ENCODE measurements at places on chromosomes 2 and 18.

DNA sequence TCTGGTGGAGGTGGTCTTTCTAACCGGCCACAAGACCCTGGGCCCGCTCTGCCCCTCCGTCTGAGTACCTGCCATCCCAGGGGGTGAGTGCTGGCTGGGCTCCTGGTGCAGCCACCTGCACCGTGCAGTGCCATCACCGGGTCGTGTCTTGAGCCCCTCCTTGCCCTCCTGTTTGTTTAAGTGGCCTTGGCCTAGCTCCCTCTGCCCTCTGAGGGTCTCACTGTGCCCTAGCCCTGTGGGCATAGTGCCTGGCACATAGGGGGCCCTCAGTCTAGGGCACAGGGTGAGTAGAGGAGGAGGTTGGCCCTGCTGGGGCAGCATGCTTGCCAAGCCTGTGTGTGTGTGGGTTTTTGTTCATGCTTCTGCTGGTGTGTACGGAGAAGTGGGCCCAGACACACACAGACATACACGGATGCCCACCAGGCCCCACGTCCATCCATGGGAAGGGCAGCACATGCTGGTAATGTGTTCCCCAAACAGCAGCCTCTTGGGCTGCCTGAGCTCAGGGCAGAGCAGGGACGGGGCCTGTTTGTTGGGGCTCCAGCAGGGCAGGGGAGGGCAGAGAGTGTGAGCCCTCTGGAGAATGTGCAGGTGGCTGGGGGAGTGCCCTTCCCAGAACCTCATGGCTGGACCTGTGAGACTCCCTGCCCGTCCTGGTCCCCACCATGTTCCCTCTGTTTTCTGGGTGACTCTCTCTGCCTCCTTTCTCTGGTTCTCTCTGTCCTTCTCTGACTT lies 94.6 kb downstream of the GLI2 start:
- no peak for DNase-seq

- peak; percentile 63 for DNase-seq
These were observed 284.5 kb downstream of the PRKCE start for GRCh38 chr2:45935791-45936622.

- DNase-seq = peak; percentile 34
These were observed 152.9 kb upstream of the EPAS1 start for GRCh38 chr2:46144133-46144800.

GRCh38 chr18:48035556-48035860 lies 105.0 kb upstream of the SMAD2 start:
- no peak for DNase-seq

- DNase-seq = no peak
These were observed 447.5 kb downstream of the TNS1 start for GRCh38 chr2:217555081-217555876.

- DNase-seq = no peak
These were observed 53.1 kb downstream of the TMEM18 start for GRCh38 chr2:624096-624495.

DNA sequence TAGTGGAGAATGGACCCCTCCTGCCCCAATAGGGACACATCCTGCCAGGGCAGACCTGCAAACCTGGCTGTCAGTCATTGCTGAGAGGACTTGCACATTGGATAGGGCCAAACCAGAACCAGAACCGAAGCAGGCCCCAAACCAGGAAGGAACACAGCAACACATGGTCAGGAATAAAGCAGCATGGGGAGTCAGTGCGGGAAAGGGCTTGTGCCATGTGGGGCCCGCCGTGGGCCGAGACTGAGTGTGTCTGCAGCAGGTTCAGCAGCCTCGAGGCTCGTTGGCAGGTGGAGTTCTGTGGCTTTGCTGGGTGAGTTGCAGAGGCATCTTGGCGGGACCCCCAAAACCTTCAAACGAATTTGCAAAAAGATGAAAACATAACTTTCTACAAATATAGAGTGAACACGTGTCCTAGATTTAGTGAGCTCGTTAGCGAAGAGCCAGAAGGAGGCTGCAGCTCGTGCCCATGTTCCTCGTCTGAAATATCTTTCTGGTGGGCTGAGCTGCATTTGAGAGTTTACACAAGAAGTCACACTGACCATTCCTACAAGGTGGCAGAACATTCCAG lies 44.9 kb upstream of the LDLRAD4 start:
- no peak for DNase-seq

DNA sequence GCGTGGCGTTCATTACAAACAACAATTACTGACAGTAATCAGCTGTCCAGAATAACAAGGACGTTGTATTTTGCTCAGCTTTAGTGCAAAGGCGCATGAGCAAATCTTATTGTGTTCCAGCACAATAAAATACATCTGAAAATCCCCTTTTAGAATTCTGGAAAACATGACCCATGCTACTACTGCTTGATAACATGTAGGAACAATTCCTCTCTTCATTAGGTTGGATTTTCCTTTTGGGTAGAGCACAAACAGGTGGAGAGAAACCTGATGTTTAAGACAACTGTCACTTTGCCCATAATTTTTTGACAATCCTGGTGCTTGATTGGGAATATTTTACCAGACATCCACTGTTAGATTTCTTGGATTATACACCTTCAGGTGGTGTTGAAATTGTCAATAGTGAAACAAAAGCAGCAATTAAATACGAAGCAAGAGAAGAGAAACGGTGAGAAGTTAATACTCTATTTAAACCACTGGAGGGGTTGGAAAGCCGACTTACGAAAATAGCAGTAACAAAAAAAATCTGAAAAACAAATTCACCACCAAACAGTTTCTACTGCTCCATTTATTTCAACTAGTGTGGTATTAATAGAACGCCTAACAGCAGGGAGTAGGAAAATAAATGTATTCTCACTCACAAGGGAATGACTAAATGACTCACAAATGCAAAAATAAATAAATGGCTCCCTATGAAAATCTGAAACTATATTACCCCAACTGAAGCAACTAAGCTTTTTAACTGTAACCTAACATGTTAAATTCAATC lies 102.7 kb downstream of the CPO start:
- DNase-seq = no peak

- peak; percentile 94 for DNase-seq
These were observed 30.9 kb downstream of the LONRF2 start for GRCh38 chr2:100291152-100291970.

- no peak for DNase-seq
These were observed 14.6 kb upstream of the DYNC2LI1 start for GRCh38 chr2:43759195-43759594.

- DNase-seq = no peak
These were observed 2.7 kb downstream of the LAPTM4A start for GRCh38 chr2:20048488-20049448.

GRCh38 chr2:231604685-231605606 lies 12.3 kb downstream of the TEX44 start:
- DNase-seq = peak; percentile 94

DNA sequence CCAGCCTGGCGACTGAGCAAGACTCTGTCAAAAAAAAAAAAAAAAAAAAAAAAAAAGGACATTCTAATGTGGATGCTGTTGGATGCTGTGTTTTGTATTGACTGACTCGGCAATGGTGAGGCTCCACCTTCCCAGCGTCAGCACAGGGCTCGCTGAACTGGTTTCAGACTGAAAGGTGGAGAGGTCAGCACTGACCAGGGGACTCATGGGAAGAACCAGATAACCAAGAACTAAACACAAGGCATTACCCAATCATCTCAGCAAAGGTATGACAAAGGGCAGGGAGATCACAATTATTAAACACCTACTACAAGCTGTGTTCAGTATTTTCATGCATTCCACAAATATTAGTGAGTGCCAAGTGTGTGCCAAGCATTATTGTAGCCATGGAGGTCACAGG lies 103.2 kb downstream of the LRATD1 start:
- no peak for DNase-seq

- no peak for DNase-seq
These were observed 511.7 kb upstream of the CNTNAP5 start for GRCh38 chr2:123513351-123513750.

DNA sequence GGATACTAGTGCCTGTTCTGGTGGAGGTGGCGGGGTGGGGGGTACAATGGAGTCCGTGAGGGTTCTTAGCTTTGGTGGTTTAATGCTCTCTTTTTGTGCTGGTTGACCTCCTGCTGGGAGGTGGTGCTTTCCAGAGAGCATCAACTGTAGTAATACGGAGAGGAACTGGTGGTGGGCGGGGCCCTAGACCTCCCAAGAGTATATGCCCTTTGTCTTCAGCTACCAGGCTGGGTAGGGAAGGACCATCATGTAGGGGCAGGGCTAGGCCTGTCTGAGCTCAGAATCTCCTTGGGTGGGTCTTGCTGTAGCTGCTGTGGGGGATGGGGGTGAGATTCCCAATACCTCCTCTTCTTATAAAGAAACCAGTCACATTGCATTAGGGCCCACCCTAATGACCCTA lies 27.1 kb downstream of the CAMKMT start:
- DNase-seq = no peak

Measured in activated CD4-positive, alpha-beta T cell treated with anti-CD3 and anti-CD28 coated beads, Interleukin-10, Interleukin-2, amounts not matched to agents 100 ng/mL and 50 ng/mL, durations not matched to agents 16 hours and 8 hours (primary cell).